Head of caudate nucleus (tissue), 42 donors: ENCODE measurements at places on chromosomes 6 and 20.

- DNase-seq = no peak
Observed at GRCh38 chr6:34958734-34959133, 69.7 kb downstream of the ANKS1A start.

GRCh38 chr6:52063584-52064344, 23.6 kb downstream of the PKHD1 start:
- DNase-seq = peak; percentile 17

DNA sequence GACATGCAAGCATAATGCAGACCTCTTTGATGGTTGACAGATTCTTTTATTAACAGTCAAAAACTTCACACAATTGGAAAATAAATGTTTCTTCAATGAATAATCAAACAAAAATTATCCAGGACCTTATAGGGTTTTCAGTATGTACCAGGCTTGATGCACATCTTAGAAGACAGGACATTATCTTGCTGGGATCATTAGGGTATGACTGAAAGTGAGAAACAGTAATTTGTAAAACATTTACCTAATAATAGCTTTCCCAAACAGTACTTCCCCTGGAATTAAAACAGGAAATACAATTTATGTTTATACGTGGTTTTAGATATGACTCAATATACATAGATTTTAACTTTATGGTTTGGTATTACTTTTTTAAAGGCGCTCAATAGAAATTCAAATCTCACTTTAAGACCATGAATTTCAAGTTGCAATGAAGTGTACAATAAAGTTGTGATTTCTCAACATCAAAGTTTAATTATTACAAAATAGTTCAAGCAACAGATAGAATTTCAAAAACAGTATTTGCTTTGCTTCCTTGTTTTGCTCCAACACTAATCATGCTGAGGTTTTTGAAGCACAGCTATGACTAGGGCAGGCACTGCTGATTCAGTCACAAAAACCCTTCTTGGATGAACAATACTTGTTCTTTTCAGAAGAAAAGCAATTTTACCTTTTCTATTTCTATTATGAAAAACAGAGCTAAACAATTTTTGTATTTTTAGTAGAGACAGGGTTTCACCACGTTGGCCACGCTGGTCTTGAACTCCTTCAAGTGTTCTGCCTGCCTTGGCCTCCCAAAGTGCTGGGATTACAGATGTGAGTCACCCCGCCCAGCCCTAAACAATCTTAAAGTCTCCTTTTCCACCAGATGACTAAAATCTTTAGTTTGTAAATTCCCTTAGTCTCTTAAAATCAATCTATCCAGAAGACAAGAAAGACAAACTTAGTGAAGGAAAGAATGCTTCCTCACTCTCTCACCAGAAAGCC, 13.7 kb downstream of the SOD2 start:
- DNase-seq = no peak

DNA sequence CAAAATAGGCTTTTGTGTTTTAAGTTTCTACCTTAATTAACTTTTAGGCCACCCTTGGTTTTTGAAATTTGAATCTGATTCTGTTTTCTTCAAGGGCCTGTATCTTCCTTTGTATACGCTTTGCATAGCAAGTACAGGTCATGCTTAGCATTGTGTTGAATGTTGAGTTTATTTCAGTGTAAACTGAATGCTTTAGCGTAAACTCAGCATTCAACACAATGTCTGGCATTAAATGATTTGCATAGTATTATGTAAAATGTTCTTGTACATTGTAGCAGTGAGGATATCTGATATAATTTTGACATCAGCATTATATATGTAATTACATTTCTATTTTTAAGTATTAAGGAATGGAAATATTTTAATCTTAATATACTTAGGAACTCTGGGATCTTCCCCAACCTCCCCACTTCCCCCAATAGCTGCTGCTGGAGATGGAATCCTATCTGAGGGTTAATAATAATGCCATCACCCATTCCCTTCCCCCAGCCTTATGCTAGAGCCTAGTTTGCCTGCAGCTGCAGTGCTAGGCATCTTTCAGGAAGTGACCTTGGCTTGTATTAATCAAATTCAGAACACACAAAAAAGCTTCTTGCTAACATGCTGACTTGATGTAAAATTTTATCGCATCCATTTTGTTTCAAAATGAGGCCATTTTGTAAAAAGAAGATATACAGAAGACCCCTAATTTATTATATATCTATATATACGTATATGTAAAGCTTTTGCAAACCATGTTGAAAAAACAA, 73.1 kb downstream of the NCOA3 start:
- no peak for DNase-seq

DNA sequence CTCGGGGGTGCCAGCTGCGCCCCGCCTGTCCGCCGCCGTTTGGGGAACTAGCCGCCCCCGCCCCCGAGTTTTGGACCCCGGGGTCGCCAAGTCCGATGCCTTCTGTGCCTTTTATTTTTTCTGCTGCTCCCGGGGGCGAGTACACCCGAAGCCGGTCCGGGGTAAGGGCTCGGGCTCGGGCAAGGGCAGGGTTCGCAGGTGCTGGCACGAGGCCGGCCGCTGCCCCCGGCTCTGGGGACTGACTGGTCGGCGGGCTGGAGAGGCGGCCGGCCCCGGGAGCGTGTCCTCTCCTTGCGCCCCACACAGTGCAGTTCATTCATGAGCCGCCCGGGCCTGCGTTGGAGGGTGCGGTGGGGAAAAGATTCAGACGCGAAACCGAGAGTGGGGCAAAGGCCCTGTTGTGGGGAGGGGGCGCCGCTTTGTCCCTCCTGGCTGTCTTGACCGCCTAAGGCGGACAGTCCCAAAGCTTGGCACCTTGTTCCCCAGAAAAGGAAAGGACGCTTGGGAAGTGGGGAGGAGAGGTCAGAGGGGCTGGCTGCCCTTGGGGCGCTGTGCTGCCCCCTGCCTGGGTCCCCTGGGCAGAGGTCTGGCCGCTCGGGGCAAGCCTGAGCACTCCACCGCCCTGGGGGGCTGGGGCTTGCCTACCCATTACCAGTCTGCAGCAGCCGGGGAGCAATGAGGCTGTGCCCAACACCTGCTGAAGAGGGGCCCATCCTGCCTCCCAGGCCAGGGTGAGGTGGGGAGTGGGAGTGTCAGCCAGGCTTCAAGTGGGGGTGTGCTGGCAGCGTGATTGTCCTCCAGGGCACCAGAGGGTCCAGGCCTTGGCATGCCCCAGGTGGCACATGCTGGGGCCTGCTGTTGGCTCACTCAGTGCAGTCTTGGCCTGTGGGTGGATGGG, 915 bp downstream of the TMEM63B start:
- peak; percentile 69 for DNase-seq
